ENCODE measurements at places on chromosomes 12 and 14. TPM values are rescaled to one million over a fixed set of nuclear protein-coding genes. Genes with fewer than 3 reads are reported as not detected.

The ASB2 gene
- 1.2 TPM for total RNA-seq

The TAS2R19 gene
- 7.9 TPM for total RNA-seq

The MTHFD1 gene
- 114 TPM for total RNA-seq

The RD3L gene
- total RNA-seq, result not detected

The CLEC14A gene
- total RNA-seq, result 2.4 TPM

The KRT83 gene
- total RNA-seq, result not detected

The SOAT2 gene
- total RNA-seq, result not detected

The FAM181A gene
- total RNA-seq, result not detected

The TAS2R8 gene
- not detected for total RNA-seq

The OAS2 gene
- total RNA-seq, result 0.77 TPM

The SP1 gene
- 25.9 TPM for total RNA-seq

Measured in uterine smooth muscle cell (primary cell).